C1 segment of cervical spinal cord (tissue), 14 donors: ENCODE measurements at places on chromosomes 11 and 22.

DNA sequence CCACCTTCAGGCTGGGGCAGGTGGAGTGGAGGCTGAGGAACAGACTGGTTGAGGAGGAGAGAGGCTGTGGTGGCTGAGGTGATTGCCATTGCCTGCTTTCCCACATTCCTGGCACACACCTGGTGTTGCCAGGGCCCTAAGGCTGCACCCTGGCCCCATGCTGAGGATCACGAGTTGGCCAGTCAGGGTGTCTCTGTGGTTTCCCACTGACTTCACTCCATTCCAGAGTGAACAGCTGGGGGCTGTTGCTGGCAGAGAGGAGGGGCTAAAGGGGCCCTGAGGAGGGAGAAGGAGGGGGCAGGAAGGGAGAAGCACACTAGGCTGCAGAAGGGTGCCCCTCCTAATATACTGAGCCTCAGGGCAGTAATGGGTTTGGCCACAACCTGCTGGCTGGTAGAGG is 1.8 kb downstream of the TMEM86A start:
- peak; percentile 38 for DNase-seq

DNA sequence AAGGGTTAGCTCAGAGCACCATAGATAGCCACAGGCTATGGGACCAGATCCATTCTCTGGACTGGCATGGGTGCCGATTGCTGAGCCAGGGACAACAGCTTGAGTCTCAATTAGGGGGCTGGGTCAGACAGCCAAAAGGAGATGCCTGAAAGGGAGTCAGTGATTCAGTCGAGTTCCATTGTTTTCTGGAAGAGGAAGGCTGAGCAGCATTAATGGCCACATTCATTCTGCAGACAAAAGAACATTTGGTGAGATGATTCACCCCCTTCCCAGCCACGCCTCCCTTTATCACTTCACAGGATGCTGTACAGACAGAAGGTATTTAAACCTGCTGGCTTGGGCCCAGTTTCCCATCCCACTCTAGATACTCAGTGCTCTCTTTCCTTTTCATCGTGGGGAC is 131.9 kb downstream of the ADAMTS15 start:
- peak; percentile 33 for DNase-seq

- DNase-seq: no peak
Observed at GRCh38 chr22:44260216-44261035, 52.3 kb downstream of the SHISAL1 start.

DNA sequence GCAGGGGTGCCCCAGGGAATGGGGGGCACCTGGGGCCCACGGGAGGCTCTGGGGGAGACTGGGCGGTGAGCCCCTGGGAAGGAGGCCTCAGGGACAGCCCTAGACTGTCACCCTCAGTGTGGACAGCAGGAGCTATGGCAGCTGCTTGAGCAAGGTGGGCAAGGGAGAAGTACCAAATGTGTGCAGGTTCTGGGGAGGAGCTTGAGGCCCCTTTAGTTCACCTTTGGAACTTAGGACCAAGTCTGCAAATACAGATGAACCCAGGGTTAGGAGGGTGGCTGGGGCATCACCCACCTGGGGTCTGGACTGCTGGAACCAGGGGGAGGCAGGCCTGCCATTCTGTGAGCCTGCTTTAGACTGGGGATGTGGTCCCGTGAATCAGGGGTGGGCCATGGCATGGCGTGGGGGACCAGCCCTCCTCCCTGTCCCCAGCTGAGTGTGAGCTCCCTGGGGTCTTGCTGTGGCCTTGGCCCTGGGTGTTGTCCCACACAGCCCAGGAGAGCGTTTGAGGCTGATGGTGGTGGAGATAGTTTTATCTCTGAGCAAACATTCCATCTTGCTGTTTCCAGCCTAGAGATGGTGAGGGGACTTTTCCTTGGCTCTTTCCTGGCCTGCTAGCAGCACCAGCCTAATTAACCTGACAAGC is 122.3 kb downstream of the KCNQ1 start:
- no peak for DNase-seq

- DNase-seq: no peak
Observed at GRCh38 chr11:7454854-7455253, 30.5 kb upstream of the OLFML1 start.

DNA sequence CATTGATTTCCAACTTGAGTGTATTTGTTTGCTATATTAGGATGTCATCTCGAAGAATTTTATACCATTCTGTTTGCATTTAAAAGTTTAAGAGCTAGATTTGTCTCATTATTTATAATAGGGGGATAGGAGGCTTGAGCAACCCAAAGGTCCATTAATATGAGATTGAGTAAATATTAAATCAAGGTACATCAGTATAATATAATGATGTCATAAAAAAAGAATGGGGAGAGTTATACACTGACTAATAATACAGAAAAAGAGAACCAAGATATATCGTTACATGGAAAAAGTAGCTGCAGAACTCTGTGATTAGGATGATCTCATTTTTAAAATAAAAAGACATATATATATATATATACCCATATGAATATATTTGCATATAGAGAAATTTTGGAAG is 19.4 kb downstream of the SPA17 start:
- DNase-seq: no peak

DNA sequence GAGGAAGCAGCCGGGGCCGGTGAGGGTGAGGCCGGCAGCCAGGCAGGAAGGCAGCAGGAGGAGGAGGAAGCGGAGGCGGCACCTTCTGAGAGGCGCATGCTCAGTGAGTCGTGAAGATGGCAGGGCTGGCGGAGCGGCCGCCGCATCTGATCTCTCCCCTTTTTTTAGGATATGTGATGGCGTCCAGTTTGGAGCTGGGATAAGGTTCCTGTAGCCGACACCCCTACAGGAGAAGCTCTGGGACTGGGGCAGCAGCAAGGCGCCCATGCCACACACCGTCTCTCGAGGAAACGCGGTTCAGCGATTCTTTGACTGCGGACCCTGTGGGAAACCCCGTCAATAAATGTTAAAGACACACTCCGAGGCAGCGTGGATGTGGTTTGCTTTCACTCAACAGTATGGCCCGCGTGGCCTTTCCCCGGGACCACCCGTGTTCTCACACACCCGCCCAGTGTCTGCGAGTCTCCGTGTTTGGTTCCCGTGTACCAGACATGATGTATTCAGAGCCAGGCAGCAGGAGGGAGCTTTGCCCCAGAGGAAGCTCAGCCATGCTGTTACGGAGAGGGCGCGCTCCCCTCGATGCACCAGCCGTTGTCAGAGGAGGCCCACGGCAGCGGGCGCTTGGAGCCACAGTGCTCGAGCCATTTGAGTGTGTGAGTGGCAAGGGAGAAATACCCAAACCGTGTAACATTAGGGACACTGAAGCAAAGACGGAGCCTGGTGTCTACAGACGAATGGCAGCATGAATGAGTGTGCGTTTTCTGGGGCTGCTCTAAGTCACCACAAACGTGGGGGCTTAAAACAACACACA is 27.7 kb upstream of the PARVB start:
- DNase-seq: peak; percentile 15

GRCh38 chr11:109309153-109309552 is 112.8 kb upstream of the C11orf87 start:
- DNase-seq: no peak

GRCh38 chr11:73888244-73888643 is 11.4 kb downstream of the PAAF1 start:
- no peak for DNase-seq

DNA sequence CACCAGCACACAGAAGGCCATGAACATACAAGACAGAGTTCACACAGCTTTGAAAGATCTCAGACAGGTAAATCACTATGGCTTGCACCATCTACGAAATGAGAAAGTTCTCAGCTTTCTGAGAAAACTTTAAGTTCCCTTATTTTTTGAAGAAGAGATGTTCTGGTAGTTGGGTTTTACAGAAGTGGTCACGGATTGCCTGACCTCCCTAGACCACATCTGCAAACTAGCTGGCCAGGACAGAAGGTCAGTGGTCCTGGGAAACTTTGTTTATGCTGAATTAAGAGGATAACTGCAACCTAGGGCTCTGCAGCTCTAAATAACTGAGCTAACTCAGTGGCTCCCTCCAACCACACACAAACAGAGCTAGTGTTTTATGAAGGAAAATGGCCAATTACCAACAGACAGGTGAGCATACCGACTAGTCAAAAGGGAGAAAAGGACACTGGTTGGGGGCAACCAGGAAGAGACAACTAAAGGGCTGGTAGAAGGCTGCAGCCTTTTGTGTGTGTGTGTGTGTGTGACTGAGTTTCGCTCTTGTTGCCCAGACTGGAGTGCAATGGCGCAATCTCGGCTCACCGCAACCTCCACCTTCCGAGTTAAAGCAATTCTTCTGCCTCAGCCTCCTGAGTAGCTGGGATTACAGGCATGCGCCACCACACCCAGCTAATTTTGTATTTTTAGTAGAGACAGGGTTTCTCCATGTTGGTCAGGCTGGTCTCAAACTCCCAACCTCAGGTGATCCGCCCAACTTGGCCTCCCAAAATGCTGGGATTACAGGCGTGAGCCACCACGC is 8.5 kb upstream of the SCN2B start:
- no peak for DNase-seq

DNA sequence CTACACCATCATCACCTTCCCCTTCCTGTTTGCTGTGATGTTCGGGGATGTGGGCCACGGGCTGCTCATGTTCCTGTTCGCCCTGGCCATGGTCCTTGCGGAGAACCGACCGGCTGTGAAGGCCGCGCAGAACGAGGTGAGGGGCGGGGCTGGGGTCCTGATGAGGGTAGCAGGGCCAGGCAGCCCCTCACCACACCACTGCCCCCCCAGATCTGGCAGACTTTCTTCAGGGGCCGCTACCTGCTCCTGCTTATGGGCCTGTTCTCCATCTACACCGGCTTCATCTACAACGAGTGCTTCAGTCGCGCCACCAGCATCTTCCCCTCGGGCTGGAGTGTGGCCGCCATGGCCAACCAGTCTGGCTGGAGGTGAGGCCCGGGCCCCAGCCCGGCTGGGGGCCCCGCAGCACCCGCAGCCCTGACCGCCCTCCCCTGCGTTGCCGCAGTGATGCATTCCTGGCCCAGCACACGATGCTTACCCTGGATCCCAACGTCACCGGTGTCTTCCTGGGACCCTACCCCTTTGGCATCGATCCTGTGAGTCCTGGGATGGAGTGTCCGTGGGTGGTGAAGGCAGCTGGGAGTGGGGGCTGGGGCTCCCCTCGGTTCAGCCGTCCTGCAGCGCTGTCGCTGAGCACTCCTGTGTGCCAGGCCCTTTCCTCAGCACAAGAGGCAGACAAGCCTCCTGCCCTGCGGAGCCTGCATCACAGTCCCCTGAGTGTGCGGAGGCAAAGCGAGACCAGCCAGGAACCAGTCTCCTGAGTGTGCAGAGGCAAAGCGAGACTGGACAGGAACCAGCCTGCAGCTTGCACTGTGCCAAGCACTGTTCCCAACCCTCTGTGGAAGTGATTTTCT is 8.8 kb downstream of the TCIRG1 start:
- DNase-seq: no peak

DNA sequence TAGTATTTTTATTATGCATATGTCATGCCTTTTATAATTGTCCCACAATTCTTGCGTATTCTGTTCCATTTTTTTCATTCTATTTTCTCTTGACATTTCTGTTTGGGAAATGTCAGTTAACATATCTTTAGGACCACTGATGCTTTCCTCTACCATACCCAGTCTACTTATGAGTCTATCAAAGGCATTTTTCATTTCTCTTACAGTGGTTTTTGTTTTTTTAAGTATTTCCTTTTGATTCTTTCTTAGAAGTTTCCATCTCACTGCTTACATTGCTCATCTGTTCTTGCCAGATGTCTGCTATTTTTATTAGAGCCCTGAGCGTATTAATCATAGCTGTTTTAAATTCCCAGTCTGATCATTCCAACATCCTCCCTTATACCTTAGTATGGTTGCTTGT is 29.3 kb upstream of the OR8B8 start:
- no peak for DNase-seq

DNA sequence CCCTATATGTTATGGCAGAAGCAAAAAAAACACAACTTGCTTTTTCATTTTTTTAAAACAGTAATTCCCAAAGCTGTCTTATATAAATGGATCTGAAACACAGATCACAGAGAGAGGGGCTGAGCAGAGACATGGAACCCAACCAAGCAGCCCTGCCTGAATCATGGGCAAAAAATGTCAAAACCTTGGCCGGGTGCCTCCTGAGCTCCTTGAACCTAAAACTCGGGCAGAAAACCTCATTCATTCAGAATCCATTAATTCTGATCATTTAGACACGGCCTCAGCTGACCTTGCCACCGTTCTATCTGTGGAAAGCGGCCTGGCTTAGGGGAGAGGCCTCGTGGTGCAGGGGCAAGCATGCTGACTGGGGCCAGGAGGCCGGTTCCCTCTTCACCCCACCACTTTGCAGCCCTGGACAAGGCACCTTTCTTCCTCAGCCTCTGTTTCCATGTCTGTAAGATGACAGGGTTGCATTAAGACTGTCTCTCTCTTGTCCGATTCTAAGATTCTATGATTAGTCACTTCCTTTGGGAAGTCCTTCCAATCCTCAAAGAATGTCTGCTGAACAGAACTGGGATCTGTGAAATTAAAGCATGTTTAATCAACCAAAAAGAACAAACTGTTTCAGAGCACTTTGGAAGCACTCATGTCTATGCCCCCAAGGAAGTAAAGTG is 26.0 kb downstream of the TENM4 start:
- DNase-seq: peak; percentile 9

- DNase-seq: no peak
Observed at GRCh38 chr11:80163441-80163840, 722.6 kb upstream of the TENM4 start.

GRCh38 chr11:112177589-112177988 is 2.3 kb downstream of the BCO2 start:
- DNase-seq: no peak

GRCh38 chr11:71218789-71219499 is 33.4 kb downstream of the SHANK2 start:
- DNase-seq: no peak

- DNase-seq: no peak
Observed at GRCh38 chr11:69807106-69807815, 12.0 kb downstream of the FGF3 start.

GRCh38 chr11:82676483-82677094 is 57.1 kb downstream of the FAM181B start:
- DNase-seq: no peak

DNA sequence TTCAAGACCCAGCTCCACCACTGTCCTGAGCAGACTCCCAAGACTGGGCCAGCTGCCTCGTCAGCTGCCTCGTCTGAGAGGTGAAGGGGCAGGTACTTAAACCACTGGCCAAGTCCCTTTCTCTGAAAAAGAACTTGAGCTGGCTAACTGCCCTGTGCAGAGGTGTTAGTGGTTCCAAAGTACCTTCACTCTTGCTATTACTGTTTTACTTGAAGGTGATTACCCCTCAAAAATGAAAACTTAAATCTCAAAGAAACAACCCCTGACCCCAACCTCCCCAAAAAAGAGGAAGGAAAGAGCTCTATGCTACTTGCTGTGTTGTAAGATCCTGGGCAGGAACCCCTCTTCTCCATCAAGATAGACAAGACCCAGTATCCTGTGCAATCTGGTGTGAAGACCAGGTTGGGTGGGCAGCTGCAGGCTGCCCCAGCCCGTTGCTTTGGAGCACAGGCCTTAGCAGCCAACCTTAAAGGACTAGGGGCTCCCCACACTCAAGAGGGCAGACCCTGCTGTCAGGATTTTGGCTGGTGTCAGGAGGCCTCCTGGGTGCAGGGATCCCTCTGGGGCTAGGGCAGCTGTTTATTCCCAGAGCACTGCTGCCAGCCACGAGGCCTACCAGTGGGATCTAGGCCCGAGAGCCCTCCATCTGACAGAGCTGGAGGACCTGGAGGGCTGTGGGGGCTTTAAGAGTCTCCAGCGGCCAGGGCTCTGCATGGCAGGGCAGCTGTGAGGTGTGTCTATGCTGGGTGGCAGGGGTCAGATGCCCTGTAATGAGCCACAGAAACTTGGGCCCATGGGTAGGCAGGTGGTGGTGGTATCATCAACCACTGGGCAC is 13.0 kb downstream of the GUCD1 start:
- no peak for DNase-seq
